Progenitor cell of endocrine pancreas (in vitro differentiated cells): ENCODE measurements at places on chromosomes 7 and 10.

DNA sequence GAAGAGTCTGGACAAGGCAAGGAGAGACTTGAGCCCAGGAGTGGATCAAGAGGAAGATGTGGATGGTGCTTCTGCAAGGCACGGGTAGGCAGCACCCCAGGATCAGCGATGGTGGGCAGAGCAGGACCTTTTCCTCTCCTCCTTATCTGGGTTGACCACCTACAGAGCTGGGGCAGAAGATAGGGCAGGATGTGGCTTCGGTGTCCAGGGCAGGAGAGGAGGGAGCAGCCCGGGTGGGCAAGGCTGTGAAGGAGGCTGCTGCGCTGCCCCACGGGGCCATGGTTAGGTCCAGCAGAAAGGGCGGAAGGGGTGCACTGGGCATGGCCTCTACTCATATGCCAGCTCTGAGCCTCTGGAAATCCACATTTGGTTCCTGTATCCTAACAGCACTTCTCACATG lies 20.0 kb upstream of the PARP12 start:
- H3K4me1 ChIP-seq, result peaks cover 5% of the 10 kb centered on the region
- no peaks in the 10 kb centered on the region for H3K36me3 ChIP-seq
- no peak overlapping the region for H3K27ac ChIP-seq
- H3K27me3 ChIP-seq, result peaks cover 11% of the 10 kb centered on the region
- no peak overlapping the region for H3K4me3 ChIP-seq

DNA sequence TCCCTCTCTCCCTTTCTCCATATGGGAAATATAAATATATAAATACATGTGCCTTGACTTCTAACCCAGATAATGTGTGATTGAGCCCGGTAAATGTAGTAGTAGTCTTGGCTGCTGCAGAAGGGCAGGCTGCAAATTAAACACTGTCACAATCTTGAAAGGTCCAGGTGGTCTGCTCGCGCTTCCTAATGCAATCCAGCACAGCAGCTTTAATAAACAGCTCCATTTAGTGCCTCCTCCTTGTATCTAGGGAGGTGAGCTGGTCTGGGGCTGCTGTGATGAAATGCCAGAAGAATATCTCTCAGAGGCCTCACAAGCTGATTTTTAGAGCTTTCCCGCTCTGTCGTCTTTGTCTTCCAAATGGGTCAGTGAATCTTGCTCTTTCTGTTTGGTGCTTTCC lies 782 bp downstream of the POU6F2 start:
- H3K36me3 ChIP-seq, result no peaks in the 10 kb centered on the region
- no peak overlapping the region for H3K4me3 ChIP-seq
- H3K4me1 ChIP-seq, result peaks cover 19% of the 10 kb centered on the region
- peak overlapping the region; percentile 18 for H3K27ac ChIP-seq

DNA sequence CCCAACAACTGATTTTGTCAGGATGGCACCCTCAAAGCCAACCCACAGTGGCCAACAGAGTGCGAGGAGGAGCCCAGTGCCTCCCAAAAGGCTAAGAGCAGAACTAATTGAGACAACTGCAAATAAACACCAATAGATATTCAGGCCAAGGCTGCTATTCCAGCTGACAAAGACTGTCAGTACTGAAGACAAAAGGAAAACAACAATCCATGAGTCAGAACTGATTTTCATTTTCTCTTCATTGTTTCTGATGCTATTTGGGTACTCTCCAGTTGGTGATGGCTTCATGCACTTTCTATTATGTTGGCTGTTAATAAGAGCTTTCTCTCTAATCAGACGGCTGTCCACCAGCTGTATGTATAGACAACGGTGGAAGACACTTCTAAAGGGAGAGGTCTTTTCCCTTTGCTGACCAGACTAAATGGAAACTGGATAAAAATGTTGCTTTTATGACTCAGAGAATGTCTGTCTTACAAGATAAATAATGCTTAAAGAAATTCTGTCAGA lies 515.9 kb downstream of the PARD3 start:
- peaks cover 8% of the 10 kb centered on the region for H3K36me3 ChIP-seq
- no peak overlapping the region for H3K27ac ChIP-seq
- no peak for DNase-seq
- H3K4me3 ChIP-seq, result no peak overlapping the region
- H3K27me3 ChIP-seq, result no peaks in the 10 kb centered on the region

GRCh38 chr10:110505130-110505770 lies 7.5 kb downstream of the DUSP5 start:
- peaks cover 42% of the 10 kb centered on the region for H3K4me1 ChIP-seq
- H3K27me3 ChIP-seq, result no peaks in the 10 kb centered on the region
- no peak for DNase-seq
- H3K27ac ChIP-seq, result no peak overlapping the region
- no peak overlapping the region for H3K4me3 ChIP-seq

DNA sequence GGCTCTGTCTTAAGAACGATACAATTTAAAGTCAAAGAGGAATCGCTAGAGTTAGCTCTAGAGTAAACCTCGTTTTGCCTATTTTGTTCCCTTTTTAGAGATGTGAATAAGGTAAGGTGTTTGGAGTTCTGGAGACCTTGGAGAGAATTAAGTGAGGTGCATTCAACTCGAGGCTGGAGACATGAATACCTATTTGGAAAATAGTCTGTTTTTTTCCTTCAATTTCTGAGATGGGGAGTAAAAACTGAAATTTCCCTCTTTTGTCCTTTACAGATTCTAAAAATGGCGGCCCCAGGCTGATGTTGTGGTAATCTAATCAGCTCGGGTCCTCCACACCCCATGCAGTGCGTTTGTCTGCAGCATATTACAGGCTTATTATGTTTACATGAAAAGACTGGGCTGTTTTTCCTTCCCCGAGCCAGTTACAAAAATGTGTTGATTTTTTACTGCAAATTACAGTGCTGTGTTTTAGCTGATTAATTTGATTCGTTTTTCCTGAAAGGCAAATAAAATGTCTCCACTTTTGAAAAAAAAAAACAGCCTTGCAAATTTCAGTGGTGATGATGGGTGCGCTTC lies 1.5 kb downstream of the KMT2E start:
- DNase-seq, result no peak
- H3K36me3 ChIP-seq, result peaks cover 5% of the 10 kb centered on the region
- H3K27me3 ChIP-seq, result no peaks in the 10 kb centered on the region
- peak overlapping the region; percentile 100 for H3K4me3 ChIP-seq

- H3K4me1 ChIP-seq, result peaks cover 1% of the 10 kb centered on the region
- H3K27ac ChIP-seq, result no peak overlapping the region
- peaks cover 5% of the 10 kb centered on the region for H3K27me3 ChIP-seq
- no peak for DNase-seq
- no peak overlapping the region for H3K4me3 ChIP-seq
Observed at GRCh38 chr10:46245381-46245900, 41.4 kb upstream of the ANTXRL start.
